ENCODE measurements at places on chromosomes 7 and 10. TPM values are rescaled to one million over a fixed set of nuclear protein-coding genes. Genes with fewer than 3 reads are reported as not detected.

UTF1 gene
- 5.3 TPM for polyA plus RNA-seq

CLDN3 gene
- polyA plus RNA-seq, result 6.1 TPM

AS3MT gene
- 15.0 TPM for polyA plus RNA-seq

LBX1 gene
- not detected for polyA plus RNA-seq

IRF5 gene
- polyA plus RNA-seq, result 4.6 TPM

HOGA1 gene
- 1.5 TPM for polyA plus RNA-seq

SLC25A28 gene
- polyA plus RNA-seq, result 202 TPM

ANKRD22 gene
- polyA plus RNA-seq, result 1.3 TPM

CUL1 gene
- 206 TPM for polyA plus RNA-seq

IDI2 gene
- 0.79 TPM for polyA plus RNA-seq

SMC3 gene
- polyA plus RNA-seq, result 28.7 TPM

EBLN1 gene
- 3.5 TPM for polyA plus RNA-seq

NKX2-3 gene
- 0.16 TPM for polyA plus RNA-seq

PRRT4 gene
- polyA plus RNA-seq, result 1.1 TPM

UCMA gene
- not detected for polyA plus RNA-seq

TAS2R38 gene
- not detected for polyA plus RNA-seq

TMEM243 gene
- polyA plus RNA-seq, result 27.6 TPM

VPS37D gene
- 10.3 TPM for polyA plus RNA-seq

TFR2 gene
- polyA plus RNA-seq, result 1.1 TPM

CALHM1 gene
- not detected for polyA plus RNA-seq

XRCC2 gene
- 3.4 TPM for polyA plus RNA-seq

PVRIG gene
- polyA plus RNA-seq, result 2.6 TPM

TCAF2 gene
- 3.6 TPM for polyA plus RNA-seq

ASB4 gene
- 1.0 TPM for polyA plus RNA-seq

VOPP1 gene
- 29.3 TPM for polyA plus RNA-seq

TFPI2 gene
- 4.6 TPM for polyA plus RNA-seq

MCM10 gene
- 2.1 TPM for polyA plus RNA-seq

INHBA gene
- polyA plus RNA-seq, result 2.5 TPM

XPNPEP1 gene
- polyA plus RNA-seq, result 55.5 TPM

ZNF32 gene
- polyA plus RNA-seq, result 29.8 TPM

FGFR2 gene
- 23.2 TPM for polyA plus RNA-seq

ANKRD1 gene
- polyA plus RNA-seq, result 2.1 TPM

DIP2C gene
- 14.9 TPM for polyA plus RNA-seq

AKR1C3 gene
- polyA plus RNA-seq, result 21.2 TPM

FGL2 gene
- 18.3 TPM for polyA plus RNA-seq

DGKI gene
- 6.6 TPM for polyA plus RNA-seq

AHR gene
- polyA plus RNA-seq, result 12.3 TPM

C7orf33 gene
- polyA plus RNA-seq, result not detected

GNG11 gene
- 11.7 TPM for polyA plus RNA-seq

ARL5B gene
- polyA plus RNA-seq, result 9.4 TPM

TUBAL3 gene
- polyA plus RNA-seq, result 5.3 TPM

ZNF365 gene
- 1.0 TPM for polyA plus RNA-seq
